ENCODE measurements at places on chromosomes 2 and 18.
A peak's percentile ranks its signal among the peaks of the same experiment; 100 is the strongest.

DNA sequence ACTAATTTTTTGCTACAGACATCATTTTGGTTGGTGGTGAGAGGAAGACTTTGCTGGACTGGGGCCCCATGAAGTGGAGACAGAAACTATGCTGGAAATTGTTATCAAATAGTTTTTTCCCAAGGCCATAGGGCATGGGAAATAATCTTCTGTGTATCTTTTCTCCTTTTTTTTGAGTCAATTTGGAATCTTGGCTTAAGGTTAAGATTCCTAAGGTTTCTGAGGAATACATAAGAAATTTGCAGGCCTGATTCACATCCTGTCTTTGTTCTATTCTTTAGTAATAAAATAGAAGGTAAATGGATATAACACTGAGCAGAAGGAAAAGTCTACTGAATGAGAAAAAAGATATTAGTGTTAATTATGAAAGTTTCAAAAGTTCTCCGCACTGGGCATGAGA lies 16.6 kb downstream of the SMC6 start:
- no peak for DNase-seq

DNA sequence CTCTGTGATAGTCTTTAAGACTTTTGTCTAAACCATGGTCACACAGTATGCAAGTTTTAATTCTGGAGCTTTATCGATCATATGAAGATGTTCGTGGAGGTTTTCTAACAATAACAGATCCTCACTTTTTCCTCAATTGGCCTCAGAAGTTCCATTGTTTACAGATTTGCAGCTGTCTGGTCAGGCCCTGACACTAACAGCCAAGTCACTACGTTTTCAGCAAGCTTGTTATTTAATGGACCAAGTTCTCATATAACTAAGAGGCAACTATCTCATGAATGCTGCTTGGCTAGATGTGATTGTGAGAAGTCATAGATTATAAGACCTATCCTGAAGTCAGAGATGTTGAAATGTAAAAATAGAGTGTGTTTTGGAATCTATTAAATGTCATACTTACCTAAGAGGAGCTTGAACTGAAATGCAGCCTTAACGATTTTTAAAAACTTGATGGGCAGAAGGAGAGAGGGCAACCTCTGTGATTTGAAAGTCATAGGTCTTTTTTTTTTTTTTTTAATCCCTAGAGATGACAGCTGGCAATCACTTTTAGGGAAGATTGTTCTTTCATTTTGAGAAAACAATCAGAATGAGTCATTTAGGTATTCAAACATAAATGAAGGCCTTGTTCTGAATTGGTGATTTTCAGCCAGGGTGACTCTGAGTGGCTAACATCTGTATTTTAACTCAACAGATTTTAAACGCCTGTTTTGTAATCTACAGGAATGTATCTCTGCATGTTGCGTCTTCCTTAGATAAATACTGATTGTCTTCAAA lies 48.4 kb upstream of the NEMP2 start:
- DNase-seq: no peak

DNA sequence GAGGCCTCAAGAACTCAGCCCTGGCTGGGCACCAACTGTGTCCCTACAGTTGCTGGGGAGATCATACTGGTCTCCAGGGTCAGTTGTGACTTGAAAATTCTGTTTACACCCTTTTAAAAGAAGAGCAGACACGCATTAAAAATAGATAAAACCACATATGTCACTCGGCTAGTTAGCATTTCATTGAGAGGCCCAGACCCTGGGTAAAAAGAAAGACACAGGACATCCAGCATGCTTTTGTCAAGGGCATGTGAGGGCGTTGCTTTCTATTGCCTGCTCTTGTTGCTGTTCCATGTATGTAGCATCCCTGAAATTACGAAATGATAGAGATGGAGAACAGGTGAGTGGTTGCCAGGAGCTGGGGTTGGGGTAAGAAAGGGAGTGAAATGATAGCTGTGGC lies 94.3 kb downstream of the SEPTIN10 start:
- DNase-seq: no peak

- no peak for DNase-seq
Observed at GRCh38 chr2:48583961-48584360, 33.7 kb upstream of the GTF2A1L start.

DNA sequence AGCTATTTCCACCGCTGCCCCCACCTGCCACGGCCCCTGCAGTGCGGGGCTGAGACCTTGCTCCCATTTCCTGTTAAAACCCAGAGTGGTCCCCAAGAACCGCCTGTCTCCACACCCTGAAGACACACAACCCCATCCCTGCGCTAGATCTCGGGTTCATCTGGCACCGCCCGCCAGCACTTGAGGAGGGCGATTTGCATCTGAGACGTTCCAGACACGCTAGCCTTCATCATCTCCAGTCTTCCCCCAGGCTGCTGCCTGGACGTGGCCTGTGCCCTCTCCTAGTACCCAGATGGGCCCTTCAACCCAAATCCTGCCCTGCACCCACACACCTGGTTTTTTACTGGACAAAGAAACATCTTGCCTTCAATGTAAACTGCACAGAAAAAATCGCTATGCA lies 49.8 kb downstream of the SLC66A2 start:
- no peak for DNase-seq

DNA sequence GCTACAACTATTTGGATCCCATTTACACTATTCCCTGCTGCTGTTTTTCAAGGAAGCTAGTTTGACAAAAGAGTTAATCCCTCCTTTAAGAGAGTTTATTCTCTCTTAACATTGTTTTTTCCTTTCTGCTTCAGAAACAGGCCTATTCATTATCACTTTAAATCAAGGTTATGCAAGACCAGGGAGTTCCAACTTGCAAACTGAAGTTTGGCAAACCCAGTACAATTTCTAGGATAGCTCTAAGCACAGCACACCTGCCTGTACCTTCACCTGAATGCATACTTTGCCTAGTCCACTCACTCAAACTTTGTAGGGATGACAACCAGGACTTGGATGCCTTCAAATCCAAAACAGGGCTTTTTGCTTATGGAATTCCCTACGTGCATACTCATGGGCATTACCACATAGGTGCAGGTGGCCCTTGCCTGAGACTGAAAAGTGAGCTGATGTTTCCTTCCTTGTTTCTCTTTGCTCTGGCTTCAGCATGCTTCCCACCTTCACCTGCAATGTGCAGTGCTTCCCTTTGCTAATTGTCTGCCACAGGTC lies 193.8 kb upstream of the MMADHC start:
- DNase-seq: no peak

- DNase-seq: no peak
Observed at GRCh38 chr2:209809256-209809655, 37.6 kb downstream of the UNC80 start.

- DNase-seq: no peak
Observed at GRCh38 chr2:46018773-46019591, 278.2 kb upstream of the EPAS1 start.

GRCh38 chr2:44706681-44707553 lies 234.6 kb upstream of the SIX3 start:
- DNase-seq: peak; percentile 53

- DNase-seq: no peak
Observed at GRCh38 chr18:23057096-23057495, 78.2 kb upstream of the CABLES1 start.

GRCh38 chr2:11656671-11657101 lies 13.3 kb downstream of the NTSR2 start:
- no peak for DNase-seq

- DNase-seq: peak; percentile 7
Observed at GRCh38 chr2:46241344-46241743, 55.9 kb upstream of the EPAS1 start.

DNA sequence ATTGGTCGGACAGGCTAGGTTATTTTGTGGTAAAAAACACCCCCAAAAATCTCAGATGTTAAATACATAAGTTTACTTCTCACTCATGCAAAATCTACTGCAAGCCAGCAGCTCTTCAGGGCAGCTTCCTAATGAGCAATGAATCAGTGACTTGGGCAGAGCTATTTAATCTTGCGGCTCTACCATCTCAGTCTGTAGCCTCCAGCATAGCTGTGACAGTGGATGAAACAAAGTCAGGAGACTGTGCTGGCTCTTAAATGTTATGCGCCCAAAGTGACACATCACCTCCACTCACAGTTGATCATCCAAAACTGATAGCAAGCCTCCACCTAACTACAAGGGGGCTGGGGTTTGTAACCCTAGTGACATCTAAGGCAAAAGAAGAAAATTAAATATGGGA lies 571.9 kb downstream of the METTL4 start:
- DNase-seq: no peak

DNA sequence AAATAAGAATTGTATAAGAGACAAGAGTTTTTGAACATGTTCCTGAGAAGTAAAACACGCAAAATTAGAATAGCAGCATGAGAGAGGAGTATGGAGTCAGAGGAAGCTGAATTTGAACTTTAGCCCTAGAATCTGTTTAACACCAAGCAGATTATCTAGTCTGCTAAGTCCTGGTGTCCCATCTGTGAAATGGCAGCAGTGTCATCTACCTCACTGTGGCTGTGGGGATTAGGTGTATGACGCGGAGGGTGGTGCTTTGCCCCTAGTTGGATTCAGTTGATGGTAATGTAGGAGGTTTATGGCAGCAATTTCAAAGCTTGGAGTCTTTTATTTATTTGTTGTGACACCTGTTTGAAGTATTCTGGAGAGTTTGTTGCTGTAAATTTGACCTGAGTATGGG lies 79.2 kb downstream of the ZNF532 start:
- DNase-seq: no peak

DNA sequence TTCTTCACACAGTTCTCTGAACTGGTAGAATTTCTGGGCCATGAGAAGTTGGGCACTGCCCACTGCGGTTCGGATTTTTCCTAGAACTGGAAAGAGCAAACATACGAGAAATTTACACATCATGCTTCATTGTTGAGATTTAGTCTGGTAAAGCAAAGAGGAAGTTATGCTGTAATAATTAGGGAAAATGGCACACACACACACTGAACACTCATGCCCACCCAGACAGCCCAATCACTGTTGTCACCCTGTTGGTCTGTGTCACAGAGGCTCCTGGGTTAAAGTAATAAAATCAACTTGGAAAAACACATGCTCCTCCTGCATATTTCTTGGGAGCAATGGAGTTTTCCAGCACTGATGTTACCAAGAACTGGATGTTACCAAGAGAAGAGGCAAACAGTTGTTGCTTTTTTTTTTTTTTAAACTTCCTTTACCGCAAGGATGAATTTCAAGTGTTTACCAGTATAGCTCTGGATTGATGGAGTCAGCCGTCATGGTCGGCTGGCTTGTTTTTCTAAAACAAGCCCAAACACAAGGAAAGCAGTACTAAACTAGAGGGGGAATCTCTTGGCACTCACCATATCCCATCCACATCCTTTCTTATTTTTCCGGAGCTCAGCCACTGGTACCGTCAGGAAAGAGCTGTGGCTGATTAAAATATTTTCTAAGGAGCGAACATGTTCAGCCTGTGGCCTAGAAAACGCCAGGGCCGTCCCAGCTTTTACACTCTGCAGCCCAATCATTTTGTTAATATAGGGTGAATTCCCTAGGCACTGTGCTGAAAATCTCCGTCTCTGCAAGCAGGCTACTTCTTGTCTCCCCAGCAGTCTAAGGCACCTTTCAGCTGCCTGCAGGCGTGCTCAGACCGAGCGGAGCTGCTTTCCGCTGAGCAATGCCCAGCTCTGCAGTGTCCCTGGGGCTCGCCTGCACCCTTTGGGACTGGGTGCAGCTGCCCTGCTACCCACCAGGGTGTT lies 58.9 kb downstream of the TGIF1 start:
- DNase-seq: no peak

DNA sequence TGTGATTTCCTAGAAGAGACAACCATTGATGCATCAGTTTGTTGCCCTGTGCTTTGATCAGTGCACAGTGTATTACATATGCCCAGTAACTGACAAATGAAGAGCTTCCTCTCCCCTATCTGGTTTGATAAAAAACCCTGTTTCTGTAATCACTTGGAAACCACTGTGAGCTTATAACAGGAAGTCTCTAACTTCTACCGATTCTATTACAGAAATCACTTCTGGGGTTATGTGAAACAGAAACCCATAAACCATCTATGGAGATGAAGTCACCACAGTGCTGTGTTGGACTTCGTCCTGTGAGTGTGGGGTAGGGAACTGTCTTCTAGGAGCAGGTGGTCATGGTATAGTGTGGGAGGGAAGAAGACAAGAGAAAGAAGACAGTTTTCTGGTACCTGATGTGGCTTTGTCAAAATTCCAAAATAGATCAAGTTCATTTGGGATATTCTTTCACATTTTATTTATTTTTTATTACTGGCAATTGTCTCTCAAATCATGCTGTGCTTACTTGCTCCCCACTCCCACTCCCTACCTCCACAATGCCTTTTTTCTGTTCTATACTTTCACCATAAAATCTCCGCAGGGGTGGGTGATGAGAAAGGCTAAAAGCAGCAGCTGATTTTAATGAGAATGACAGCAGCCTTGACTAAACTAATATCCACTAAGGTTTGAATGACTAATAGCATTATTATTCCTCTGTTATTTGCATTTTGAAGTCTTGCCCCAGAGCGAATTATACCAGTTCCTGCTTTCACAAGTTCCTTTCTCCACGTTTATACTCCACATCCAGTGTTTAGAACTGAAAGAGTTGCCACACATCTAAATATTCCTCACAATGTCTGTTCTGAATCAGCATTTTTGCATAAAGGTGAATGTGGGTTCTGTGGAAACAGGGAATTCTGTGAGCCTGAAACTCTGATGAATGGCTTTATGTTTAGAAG lies 41.7 kb upstream of the RND3 start:
- DNase-seq: no peak

DNA sequence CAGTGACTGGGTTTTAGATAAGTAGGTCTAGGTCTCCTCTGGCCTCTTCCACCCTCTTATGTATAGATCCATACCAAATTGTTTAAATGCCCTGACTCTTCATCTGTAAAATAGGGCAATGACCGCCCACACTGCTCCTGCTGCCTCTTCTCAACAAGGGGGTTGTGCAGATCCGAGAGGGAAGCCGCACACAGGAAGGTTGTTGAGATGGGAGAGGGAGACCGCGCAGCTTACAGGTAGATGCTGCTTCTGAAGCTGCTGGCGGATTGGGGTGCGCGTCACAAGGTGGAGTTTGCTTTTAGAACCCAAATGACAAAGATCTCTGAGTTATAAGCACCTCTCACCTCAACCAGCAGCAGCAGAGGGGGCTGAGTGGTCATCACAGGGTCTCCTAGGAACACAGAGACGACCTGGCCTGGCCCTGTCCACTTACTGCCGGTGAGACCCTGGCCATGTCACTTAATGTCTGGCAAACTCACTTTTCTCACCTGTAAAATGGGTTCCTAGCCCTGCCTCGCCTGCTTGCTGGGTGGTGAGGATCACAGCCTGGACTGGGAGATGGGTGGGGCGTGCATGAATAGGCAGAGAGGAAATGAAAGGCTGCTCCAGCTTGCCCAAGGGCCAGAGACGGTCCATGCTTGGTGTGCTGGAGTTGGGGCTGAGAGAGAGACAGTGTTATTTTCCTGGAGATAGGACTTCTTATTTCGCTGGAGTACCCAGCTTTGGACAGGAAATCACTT lies 251.3 kb downstream of the EIPR1 start:
- no peak for DNase-seq
